ENCODE measurements at places on chromosomes 13 and 19.

- no peak for DNase-seq
Measured at GRCh38 chr19:1718420-1719291, 34.6 kb upstream of the ONECUT3 start.

DNA sequence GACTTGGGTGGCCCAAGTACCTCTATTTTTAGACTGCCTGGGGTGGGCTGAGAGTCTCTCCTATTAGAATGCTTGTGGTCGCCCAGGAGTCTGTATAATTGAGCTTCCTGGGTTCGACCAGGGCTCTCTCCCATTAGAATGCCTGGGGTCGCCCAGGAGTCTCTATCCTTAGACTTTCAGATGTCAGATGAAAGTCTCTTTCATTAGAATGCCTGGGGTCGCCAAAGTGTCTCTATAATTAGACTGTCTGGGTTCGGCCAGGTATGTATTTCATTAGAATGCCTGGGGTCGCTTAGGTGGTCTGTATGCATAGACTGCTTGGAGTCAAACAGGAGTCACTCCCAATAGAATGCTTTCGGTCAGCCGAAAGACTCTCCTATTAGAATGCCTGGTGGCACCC lies 1471.7 kb downstream of the UQCRFS1 start:
- DNase-seq, result no peak

DNA sequence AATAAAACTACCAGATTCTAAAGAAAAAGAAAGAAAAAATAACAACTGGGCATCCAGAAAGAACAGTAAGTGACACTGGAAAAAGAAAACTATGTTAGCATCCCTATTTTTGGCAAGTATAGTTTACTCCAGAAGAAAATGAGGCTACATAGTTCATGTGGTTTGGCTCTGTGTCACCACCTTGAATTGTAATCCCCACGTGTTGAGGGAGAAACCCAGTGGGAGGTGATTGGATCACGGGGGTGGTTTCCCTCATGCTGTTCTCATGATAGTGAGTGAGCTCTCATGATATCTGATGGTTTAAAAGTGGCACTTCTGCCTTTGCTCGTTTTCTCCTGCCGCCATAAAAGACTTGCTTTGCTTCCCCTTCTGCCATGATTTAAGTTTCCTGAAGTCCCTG lies 76.9 kb downstream of the ITGBL1 start:
- no peak for DNase-seq

- no peak for DNase-seq
Measured at GRCh38 chr19:40251991-40252390, 25.5 kb upstream of the CCNP start.

DNA sequence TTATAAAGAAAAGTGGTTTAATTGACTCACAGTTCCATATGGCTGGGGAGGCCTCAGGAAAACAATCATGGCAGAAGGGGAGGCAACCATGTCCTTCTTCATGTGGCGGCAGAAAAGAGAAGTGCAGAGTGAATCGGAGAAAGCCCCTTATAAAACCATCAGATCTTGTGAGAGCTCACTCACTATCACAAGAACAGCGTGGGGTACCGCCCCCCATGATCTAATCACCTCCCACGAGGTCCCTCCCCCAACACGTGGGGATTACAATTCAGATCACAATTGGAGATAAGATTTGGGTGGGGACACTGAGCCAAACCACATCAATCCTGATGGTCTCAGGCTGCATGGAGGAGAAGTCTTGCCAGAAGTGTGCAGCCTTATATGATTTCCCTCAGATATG lies 26.0 kb downstream of the TM9SF2 start:
- no peak for DNase-seq

DNA sequence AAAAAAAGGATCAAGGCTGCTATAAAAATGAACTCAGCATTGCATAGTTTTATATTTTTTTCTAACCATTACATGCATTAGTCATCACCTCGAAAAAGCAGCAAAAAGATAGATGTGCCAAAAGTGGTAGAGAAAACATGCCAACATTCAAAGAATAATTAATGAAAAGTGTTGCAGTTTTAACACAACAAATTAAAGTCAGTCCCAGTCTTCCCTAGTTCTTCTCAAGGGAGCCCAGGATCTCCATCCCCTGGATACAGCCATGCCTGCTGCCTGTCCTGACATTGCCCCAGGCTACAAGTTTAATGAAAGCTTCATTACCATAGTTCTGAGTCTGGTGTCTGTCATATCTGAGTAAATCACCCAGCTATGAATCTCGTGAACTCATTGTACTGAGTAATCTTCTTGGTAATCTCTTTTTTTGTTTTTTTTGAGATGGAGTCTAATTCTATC lies 116.6 kb upstream of the KLF12 start:
- DNase-seq, result no peak

DNA sequence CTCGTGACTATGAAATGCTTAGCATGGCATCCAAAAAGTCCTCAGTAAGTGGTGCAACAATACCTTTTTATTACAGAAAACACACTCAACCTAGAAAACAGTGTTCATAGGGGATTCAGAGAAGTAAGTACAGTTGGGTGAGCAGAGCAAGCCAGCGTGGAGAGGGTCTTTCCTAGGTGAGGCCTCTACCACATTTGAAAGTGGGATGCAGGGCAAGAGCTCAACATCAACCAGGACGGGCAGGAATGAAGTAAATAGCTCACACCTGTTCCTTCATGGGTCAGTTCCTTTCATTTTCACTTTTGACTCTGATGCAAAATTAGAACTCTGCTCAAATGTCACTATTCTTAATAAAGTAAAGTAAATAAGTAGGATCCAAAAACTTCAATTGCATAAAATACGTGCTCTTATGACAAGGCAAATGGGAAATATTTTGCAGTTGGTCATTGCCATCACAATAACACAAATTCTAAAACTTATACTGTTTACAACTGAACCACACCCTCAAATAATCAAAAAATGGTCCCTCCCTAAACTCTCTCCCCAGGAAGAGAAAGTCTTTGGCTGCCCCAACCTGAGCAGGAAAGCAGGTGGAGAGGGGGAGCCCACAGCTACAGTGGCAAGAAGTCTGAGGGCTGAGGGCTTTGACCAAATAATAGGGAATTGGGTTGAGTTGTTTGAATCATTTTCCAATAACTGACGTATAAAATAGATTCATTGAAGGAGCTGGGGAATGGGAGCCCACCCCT lies 20.2 kb downstream of the CHAMP1 start:
- DNase-seq, result no peak

DNA sequence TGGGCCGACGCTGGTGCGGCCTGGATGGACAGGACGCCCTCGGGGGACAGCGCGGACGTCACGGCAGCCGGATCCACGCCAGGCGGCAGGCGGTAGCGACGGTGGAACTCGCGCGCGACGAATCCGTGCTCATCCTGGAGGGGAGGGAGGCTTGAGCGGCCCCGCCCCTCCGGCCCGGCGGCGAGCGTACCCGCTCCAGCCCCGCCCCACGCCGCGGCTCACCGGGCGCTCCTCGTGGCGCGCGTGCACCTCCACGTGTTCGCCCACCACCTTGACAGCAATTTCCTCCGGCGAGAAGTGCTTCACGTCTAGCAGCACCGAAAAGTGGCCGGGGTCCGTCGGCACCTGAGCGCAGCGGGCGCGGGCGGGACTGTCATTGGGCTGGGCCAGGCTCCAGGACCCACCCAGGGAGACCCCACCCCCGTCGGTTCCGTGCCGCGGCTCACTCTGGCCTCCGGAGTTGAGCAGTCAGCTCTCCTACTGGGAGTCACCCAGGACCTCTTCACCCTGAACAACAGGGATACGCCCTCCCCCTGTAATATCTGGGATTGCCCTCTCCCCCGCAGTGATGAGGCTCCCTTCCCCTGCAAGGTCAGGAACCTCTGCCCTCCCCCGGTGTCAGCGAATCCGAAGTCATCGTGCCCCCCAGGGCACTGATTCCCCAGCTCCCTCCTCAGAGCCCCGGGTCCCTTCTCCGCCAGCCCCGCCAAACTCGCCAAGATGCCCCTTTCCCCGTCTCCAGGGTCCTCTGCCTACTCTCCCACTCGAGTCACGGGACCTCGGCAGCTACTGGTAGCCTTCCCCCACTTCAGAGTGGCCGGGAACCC lies 1.1 kb downstream of the HSPB6 start:
- peak; percentile 40 for DNase-seq

GRCh38 chr13:90882551-90882950 lies 464.9 kb upstream of the MIR17HG start:
- no peak for DNase-seq

GRCh38 chr13:45374917-45375316 lies 33.9 kb upstream of the TPT1 start:
- DNase-seq, result no peak

DNA sequence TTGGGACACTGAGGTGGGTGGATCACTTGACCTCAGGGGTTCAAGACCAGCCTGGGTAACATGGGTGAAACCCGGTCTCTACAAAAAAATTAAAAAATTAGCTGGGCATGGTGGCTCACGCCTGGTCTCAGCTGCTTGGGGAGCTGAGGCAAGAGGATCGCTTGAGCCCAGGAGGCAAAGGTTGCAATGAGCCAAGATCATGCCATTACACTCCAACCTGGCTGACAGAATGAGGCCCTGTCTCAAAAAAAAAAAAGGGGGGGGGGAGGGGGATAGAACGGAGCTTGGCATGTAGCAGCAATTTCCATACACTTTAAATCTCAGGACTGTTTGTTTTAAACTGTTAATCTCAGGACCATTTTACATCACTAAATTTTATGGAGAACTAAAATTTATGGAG lies 2.2 kb downstream of the ACP7 start:
- DNase-seq, result no peak

DNA sequence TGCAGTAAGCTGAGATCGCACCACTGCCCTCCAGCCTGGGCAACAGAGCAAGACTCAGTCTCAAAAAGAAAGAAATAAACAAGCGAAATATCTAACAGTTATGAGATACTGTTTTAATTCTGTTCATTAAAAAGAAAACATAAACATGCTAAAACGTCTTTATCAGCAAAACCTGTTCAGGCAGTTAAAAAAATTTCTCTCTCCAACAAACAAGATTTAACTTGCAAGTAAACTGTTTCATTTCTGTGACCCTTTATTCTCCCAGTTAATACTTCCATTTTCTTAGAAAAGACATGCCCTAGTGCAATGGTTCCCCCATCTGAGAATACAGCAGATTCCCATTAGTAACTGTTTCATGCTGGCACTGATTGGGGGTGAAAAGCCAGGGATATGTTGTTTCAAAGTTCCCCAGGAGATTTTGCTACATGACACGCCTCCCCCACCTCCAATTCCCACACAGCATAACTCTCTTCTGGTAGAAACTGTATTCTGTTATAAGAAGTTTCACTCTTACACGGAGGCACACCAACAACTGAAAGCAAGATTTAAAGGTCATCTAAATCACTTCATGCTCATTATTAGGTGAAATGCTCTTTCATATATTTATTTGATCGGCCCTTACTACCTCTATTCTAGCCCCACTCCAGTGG lies 24.4 kb downstream of the ELF1 start:
- DNase-seq, result no peak

Data from activated gamma-delta T cell treated with Interleukin-2 at 50 U/mL for 16 hours (primary cell).